Inflammatory macrophage treated with lipopolysaccharide for 4 hours (primary cell): ENCODE measurements at places on chromosomes 1 and 21.

- no peak for DNase-seq
Observed at GRCh38 chr1:1204425-1204920, 1.9 kb downstream of the TNFRSF18 start.

DNA sequence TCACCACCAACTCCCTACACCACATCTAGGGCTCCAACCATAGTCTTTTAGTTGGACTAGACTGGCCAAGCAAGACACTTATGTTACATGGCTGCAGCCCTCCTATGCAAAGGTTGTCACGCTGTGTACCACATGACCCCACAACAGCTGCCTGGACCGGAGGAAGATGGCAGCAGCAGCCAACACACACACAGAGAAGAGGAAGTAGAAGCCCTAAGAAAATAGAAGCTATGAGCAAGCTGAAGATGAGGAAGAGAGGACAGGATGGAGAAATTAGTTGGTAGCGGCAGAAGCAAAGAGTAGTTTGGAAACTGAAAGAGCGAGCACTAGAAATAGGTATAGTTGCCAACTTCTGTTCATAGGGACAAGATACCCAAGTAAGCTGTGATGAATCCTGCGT lies 60.8 kb upstream of the RALGPS2 start:
- peak; percentile 49 for DNase-seq

DNA sequence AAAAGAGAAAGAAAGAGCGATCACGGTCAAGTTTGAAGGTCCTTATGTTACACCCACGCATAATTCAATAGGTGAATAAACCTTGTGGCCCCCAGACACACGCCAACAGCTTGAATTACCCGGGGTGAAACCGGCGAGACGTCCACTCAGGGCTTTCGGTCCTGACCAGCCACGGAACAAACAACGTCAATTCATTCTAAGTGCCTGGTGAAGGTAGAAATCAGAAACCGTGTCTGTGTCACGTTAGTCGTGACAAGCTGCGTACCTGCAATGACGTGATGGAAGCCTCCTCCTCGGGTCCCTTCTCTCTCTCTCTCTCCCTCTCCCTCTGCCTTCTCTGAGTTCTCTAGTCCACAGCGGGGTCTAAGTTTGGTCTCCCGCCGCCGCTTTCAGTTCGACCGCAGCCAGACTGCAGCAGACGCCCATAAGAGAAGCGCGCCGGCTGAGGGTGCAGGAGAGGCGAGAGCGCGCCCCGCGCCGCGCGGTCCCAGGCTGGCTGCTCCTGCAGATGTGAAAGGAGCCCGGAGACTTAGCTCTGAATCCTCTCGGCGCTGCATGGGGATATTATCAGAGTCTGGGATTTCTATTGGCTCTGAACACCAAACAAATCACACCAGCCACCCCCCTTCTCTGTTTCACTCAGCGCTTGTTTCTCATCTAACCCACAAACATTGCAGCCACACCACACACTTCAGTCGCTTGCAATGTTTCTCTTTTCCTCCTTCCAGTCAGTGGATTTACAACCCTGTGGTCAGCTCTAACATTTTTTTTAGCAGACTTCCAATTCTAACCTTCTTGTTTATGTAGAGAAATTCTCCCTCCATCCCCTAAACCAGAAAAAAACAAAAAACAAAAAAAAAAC lies at the start of gene GREM2:
TSS of gene GREM2 (minus strand) at position 537 of the 862 bp plus-strand sequence. CDS start 118,680 bp downstream, outside the sequence.
- no peak for DNase-seq

- no peak for DNase-seq
Observed at GRCh38 chr1:166843769-166844596, 4.7 kb downstream of the POGK start.

DNA sequence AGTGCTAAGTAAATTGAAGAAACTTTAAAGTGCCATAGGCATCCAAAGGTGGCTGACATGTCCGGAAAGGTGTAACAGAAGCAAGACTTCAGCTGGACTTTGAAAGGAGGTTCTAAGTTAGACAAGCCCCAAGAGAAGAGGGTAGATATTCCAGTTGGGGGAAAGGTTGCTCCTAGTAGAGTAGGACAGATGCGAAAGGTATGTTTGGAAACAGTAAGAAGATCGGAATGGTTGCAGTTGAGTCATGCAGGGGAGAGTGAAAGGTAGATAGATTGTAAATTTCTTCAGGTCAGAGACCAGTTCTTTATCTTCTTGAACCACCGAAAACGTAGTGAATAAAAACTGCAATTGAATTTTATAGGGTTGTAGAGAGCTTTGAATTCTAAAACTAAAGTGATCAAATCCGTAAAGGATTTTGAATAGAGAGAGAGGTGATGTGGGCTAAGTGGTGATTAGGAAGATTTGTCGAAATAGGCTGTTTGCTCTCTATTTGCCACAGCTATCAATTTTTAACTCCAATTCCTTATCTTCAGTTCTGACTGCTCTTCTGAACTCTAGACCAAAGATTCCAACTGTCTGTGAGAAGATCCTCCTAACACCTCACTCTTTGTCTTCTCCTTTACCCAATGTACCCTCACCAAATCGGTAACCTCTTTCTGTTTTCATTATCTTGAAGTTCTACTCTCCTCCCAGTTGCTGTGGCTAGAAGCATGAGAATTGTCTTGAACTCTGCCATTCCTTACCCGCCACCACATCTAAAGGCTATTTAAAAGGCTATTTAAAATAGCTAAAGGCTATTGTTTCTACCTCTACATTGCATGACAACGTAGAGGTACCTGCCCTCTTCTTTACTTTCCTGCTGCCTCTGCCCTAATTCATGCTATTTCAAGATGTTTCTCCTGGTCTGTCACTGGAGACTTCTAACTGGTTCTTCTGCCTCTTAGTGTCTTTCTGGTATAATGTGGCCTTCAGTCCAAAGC lies 16.7 kb downstream of the MACF1 start:
- DNase-seq, result no peak

GRCh38 chr1:230218667-230219066 lies 151.6 kb downstream of the GALNT2 start:
- no peak for DNase-seq

DNA sequence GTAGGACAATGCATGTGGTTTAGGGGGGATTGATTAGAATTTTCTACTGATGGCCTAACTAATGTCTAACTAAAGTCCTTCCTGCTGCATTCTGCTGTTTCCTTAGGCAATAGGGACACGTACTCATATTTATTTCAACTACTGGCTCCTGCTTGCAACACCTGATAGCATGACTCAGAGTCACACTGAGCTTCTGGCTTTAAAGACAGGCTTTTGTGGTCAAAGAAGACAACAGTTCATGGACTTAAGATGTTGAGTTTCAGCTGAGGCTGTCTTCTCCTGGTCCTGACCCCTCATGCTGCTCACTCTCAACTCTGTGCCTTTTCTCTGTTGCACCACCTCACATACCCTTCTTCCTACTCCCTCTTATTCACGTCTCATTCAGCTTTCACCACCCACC lies 29.1 kb upstream of the TRABD2B start:
- DNase-seq, result peak; percentile 23

GRCh38 chr1:176051402-176051801 lies 155.7 kb downstream of the COP1 start:
- no peak for DNase-seq

GRCh38 chr21:30444204-30444603 lies 4.1 kb downstream of the KRTAP15-1 start:
- DNase-seq, result no peak

- peak; percentile 94 for DNase-seq
Observed at GRCh38 chr1:198919667-198920398, 281.0 kb downstream of the PTPRC start.

- DNase-seq, result no peak
Observed at GRCh38 chr1:32761936-32762335, 55.2 kb downstream of the YARS1 start.

GRCh38 chr1:229116114-229116513 lies 154.8 kb upstream of the RAB4A start:
- DNase-seq, result no peak

- peak; percentile 1 for DNase-seq
Observed at GRCh38 chr1:81179242-81179641, 621.5 kb upstream of the ADGRL2 start.

DNA sequence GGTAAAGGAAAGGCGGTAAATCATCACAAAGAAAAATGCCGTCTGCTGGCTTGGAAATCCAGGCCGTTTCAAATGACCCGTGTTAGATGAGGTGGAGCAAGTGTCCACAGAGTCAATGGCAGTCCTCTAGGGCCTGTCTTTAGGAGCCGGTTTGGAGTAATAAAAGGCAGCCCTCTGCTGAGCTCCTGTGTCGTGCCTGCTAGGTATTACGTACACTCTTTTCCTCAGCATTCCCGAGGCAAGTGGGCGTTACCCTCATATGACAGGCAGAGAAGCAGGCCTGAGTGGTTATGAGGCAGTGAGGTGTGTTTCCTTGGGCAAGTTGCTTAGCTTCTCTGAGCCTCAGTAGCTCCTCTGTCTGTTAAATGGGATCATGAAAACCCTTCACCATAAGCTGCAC lies 7.7 kb downstream of the NENF start:
- DNase-seq, result no peak

- DNase-seq, result no peak
Observed at GRCh38 chr1:111361761-111362160, 65.8 kb downstream of the OVGP1 start.

GRCh38 chr1:19426294-19427086 lies 58.8 kb downstream of the CAPZB start:
- no peak for DNase-seq

DNA sequence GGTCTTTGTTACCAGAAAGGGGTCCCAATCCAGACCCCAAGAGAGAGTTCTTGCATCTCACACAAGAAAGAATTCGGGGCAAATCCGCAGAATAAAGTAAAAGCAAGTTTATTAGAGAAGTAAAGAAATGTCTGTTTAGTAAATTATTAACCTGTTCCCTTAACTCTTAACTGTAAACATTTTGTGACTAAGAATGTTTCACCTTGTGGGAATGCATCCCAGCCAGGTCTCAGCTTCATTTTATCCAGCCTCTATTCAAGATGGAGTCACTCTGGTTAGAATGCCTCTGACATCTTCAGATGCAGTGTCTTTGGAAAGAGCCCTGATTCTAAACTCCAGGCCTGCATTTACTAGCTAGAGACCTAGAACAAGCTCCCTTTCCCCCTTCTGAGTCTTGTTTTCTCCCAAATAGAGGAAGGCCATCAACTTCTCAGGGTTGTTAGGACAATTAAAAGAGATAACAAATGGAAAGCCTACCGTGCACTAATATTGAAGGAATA lies 4.5 kb upstream of the FABP3 start:
- DNase-seq, result no peak

GRCh38 chr1:18855573-18855972 lies 3.9 kb downstream of the TAS1R2 start:
- DNase-seq, result no peak

DNA sequence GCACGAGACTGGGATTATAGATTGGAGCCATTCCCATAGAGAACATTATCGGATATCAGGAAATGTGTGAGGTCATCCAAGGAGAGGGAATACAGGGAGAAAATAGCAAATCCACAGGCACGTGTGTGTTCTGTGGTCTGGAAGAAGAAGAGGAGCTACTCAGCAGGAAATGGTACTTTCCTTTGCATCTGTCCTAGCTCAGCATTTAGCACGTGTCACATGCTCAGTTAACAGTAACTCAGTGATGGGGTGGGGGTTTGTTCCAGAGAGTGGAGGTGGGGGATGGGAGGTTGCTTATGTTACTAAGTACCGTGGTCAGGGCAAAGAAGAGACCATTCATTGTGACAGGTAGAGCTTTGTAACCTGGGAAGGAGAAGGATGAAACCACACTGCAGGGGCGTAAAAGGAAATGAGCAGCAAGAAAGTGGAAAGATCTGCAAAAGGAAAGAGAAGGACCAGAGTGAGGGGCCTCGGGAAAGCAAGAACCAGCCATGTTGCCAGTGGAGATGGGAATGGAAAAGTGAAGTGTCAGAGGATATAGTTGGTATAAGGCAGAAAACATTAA lies 100.4 kb downstream of the ATP5PO start:
- DNase-seq, result no peak

DNA sequence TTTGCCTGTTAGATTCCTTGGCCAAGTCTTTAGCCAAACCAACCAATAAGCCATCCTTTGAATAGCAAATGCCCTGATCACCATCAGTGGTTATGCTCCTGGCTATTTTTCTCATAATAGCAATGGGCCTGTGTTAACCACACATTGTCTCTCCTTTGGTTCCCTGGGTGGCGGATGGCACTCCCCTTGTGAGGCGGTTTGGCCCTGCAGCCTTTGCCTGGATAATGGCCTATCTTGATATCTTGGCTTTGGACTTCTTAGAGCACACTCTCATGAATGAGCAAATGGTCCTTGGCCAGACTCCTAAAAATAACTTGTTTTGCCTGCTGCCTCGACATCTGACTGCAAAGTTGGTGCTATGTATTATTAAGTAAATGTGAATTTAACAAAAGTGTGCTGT lies 22.4 kb upstream of the ZBTB18 start:
- DNase-seq, result no peak
